Stimulated activated CD8-positive, alpha-beta memory T cell treated with anti-CD3 and anti-CD28 coated beads, Interleukin-4, amount 100 ng/mL, for 48 hours (primary cell): ENCODE measurements at places on chromosomes 3 and 15.

GRCh38 chr15:62845241-62846126 lies 197.1 kb upstream of the TPM1 start:
- DNase-seq = no peak

GRCh38 chr15:76999996-77000395 lies 5.1 kb downstream of the PSTPIP1 start:
- DNase-seq = no peak

DNA sequence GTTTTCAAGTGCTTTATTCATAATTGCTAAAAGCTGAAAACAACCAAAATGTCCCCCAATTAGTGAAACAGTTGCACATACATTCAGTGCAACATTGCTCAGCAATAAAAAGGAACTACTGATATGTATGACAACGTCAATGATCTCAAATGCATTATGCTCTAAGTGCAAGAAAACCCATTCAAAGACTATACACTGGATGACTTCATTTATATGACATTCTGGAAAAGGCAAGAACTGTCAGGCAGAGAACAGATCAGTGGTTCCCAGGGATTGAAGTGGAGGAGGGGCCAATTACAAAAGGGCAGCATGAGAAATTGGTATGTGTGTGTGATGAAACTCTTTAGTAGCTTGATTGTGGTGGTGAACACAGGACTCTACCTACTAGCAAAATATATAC lies 585.6 kb downstream of the TBL1XR1 start:
- no peak for DNase-seq

- peak; percentile 54 for DNase-seq
Observed at GRCh38 chr15:31930967-31931366, 99.3 kb upstream of the CHRNA7 start.

GRCh38 chr15:90024406-90024805 lies 23.3 kb downstream of the ZNF710 start:
- no peak for DNase-seq

DNA sequence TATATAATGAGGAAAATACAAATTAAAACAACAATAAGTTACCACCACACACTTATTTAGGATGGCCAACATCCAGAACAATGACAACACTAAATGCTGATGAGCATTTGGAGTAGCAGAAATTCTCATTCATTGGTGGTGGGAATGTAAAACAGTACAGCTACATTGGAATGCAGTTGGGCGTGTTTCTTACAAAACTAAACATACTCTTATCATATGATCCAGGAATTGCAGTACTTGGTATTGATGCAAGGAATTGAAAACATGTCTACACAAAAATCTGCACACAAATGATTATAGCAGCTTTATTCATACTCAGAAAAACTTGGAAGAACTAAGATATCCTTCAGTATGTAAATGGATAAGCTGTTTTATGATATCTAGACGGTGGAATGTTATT lies 594.2 kb downstream of the ZBBX start:
- no peak for DNase-seq

DNA sequence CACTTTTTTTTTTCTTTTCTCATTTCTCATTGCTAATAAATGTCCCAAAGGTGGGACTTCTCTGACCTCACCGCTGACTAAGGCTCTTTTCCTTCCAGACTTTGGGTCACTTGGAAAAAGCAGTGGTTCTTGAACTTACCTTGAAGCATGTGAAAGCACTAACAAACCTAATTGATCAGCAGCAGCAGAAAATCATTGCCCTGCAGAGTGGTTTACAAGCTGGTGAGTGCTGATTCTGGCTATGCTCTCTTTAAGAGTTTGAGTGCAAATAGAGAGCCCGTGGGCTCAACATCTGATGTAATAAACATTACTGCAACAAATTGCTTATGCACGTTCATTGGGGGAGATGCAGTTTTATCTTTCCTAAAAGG lies 2.0 kb downstream of the BHLHE40 start:
- no peak for DNase-seq

GRCh38 chr3:127975153-127976029 lies 60.4 kb downstream of the KBTBD12 start:
- no peak for DNase-seq

DNA sequence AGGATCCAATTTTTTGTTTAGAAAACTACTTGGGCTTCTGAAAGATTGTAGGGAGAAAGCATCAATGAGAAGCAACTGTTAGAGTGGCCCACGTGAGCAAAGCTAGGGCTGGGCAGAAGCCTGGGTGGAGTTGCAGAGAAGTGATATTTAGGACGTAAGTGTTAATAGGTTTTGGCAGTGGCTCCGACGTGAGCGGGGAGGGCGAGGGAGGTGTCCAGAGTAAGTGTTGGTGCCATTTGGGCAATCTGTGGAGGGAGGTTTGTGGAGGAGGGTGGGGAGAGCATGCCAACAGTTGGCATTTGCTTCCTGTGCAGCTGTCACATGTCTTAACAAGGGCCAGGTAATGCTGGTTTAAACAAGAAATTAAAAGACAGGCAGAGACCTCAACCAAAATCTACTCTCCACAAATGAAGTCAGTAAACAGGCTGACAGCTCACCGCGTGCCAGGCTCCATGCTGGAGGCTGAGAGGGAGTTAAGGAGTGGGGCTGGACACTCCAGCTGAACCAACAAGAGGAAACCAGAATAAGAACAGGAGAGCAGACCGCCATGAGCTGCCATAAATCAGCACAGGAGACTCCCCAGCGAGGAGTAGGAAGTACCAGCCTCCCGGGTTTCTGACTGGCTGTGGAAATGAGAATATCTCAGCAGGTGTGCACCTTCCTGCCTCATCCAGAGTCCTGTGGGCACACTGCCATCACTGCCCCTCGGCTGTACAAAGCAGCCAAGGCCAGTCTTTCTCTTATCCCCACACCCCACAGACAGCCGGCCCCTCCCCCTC lies 232.6 kb downstream of the ABHD5 start:
- no peak for DNase-seq

DNA sequence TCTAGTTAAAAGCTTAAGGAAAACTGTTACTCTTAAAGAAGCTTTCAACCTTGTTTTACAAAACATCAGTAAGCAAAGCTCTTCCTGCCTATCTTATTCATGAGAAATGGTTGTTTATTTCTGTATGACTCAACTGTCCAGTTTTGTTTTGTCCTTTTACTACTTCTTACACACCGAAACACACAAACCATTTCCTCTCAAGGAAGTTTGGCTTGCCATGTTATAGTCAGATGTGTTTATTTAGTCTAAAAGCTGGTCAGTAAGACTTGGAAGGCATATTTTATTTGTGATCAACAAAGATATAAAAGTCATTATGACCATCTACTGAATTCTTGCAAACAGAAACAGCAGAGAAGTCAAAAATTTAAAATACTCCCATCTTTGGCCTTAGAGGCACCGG lies 53.2 kb upstream of the RBSN start:
- no peak for DNase-seq

DNA sequence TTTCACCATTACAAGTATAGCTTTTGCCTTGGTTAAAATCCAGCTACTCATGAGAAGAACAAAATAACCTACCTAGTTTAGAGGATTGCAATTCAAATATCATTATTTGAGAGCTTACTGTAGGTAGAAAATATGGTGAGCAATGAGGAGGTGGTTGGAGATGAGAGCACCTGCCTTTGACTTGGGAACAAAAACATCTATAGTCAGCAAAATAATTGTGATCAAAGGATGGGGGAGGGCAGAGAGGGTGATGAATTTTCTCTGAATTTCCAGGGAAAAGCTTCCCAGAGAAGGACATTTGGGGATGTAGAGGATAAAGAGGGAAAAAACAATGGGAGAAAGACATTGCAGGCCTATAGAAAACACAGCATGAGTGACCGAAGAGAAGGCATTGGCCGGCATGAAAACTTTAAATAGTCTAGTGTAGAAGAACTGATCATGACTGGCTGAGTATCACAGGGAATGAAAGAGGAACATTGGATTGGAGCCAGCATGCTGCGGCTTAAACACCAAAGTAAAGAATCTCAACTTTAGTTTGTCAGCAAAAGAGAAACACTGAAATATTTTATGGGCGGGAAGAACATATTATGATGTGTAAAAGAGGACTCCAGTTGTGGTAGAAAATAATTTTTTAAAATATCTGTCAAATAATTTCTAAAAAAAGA lies 581.3 kb downstream of the UNC13C start:
- DNase-seq = no peak

- peak; percentile 52 for DNase-seq
Observed at GRCh38 chr3:99172736-99173657, 271.5 kb upstream of the DCBLD2 start.

- no peak for DNase-seq
Observed at GRCh38 chr3:168472783-168473182, 377.1 kb upstream of the GOLIM4 start.

GRCh38 chr15:78420220-78420619 lies 17.8 kb upstream of the IREB2 start:
- no peak for DNase-seq

DNA sequence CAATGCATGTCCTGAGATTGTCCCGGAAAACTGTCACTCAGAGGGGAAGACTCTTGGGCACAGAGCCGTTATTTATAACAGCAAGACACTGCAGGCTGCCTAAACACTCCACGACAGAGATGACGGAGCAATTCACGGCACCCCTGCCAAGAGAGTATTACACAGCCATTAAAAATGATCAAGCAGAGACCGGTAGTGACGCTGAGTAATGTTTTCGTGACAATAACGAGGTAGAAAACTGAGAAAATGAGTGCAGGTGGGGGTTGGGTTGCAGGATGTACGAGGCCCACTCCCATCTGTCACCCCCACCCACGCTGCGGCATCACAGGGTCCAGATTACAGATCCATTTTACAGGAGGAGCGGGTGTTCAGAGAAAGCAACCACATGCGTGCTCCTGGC lies 58.9 kb upstream of the LINGO1 start:
- DNase-seq = no peak

GRCh38 chr3:46286947-46287565 lies 44.8 kb downstream of the CCR3 start:
- DNase-seq = no peak

DNA sequence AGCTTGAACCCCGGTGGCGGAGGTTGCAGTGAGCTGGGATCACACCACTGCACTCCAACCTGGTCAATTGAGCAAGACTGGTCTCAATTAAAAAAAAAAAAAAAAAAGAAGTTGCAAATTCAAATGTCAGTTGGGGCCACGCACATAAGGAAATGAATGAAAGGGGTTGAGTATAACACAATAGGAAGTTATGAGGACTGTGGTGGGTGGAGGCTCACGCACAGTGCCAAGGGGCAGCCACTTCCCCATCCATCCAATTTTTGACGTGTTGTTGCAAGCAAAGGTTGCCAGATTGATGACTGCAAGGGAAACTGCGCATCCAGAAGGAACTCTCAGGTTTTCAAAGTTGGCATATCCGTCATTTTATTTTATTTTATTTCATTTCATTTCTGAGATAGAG lies 532.2 kb downstream of the NTRK3 start:
- no peak for DNase-seq

DNA sequence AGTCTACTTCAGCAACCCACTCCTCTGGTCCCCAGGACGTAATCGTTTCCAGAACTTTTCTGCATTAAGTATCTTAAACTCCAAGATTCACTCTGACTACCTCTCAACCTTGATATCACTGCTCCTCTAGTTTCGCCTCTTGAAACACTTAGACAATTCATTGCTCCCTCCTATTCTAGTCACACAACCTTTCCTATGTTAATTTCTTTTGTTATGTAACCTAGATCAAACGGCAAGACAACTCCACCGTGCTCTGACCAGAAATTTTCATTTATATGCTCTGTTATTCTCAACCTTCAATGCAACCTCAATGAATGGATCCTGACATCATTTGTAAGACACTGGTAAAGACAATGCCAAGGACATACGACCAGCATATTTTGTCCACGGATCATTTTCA lies 71.3 kb downstream of the CADM2 start:
- DNase-seq = no peak

- no peak for DNase-seq
Observed at GRCh38 chr3:31932990-31933389, 48.1 kb downstream of the OSBPL10 start.

- peak; percentile 52 for DNase-seq
Observed at GRCh38 chr15:52112203-52112750, 298 bp downstream of the BCL2L10 start.

DNA sequence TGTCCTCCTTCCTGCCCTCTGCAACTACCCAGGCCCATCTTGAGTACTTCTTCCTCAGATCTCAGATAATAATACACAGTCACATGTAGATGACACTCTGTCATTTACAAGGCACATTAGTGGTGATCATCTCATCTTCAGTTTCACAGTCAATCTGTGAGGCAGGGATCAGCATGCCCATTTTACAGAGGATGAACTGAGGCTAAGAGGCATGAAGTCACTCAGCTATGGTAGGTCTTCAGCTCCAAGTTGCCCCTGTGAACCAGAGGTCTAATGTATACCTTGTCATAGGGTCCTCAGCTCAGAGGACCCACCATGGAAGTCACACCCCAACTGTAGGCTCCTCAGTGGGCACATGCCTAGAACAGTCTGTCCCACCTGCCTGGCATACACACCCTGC lies 4.2 kb upstream of the CILP start:
- DNase-seq = no peak

GRCh38 chr3:174775603-174776002 lies 83.5 kb upstream of the NAALADL2 start:
- no peak for DNase-seq

- no peak for DNase-seq
Observed at GRCh38 chr15:57160823-57161560, 215.3 kb upstream of the CGNL1 start.

GRCh38 chr15:52256366-52256765 lies 39.2 kb downstream of the MYO5C start:
- peak; percentile 81 for DNase-seq

- DNase-seq = no peak
Observed at GRCh38 chr15:68610825-68611224, 32.0 kb downstream of the CORO2B start.

DNA sequence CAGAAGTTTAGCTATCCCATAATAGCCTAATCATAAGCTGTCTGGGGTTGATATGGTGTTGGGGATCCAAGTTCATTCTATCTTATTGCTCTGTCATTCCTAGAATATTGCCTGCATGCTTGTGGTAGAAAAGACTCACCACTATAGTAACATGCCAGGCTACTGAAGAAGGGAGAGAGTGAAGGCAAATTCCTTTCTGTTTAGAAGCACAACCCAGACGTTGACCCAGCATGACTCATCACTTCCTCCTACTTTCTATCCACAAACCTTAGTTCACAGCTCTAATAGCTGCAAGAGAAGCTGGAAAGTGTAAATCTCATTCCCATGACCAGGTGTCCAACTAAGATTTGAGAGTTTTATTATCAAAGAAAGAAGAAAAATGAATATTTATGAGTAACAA lies 57.8 kb upstream of the NMD3 start:
- no peak for DNase-seq

DNA sequence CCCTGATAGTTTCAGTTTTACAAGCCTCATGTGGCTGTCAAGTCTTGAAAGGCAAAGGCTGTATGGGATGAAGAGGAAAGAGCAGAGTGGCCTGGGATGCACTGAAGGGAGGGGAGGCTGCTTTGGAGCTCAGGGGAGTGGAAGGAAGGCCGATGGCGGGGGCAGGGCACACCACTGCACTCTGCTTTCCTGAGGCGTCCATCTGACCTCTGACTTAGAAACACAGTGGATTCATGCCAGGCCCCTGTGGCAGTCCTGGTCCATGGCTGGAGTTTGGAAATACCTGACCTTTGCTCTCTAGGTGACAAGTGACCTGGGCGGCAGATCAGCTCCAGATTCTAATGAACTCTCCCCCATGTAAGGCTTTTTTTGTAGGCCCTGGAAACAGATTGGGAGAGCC lies 19.0 kb downstream of the FAH start:
- DNase-seq = no peak
